ENCODE measurements at places on chromosomes 5 and 9. TPM values are rescaled to one million over a fixed set of nuclear protein-coding genes. Genes with fewer than 3 reads are reported as not detected.

Gene FBXL7
- not detected for total RNA-seq

Gene PHYHD1
- total RNA-seq, result 1.1 TPM

Gene AJM1
- total RNA-seq, result 11.2 TPM

Gene SPATA6L
- 0.78 TPM for total RNA-seq

Gene NXNL2
- not detected for total RNA-seq

Gene ATG12
- total RNA-seq, result 63.9 TPM

Gene BTNL3
- not detected for total RNA-seq

Gene SLC6A3
- not detected for total RNA-seq

Gene FLT4
- 0.47 TPM for total RNA-seq

Gene ECM2
- total RNA-seq, result not detected

Gene RMI1
- total RNA-seq, result 16.1 TPM

Gene CDX1
- total RNA-seq, result not detected

Gene PTPRD
- 3.7 TPM for total RNA-seq

Gene SH3TC2
- total RNA-seq, result not detected

Gene TMEM232
- 0.86 TPM for total RNA-seq

Gene ZNF366
- total RNA-seq, result not detected

Gene PCDHA2
- not detected for total RNA-seq

Gene KCTD16
- not detected for total RNA-seq

Gene VAV2
- 1.9 TPM for total RNA-seq

Gene ARHGEF39
- total RNA-seq, result 4.6 TPM

Gene PCDHA1
- not detected for total RNA-seq

Gene BTNL8
- total RNA-seq, result not detected

Gene RGS7BP
- not detected for total RNA-seq

Gene IL11RA
- total RNA-seq, result 16.8 TPM

Gene ANKRD34B
- not detected for total RNA-seq

Gene ANKRD31
- total RNA-seq, result not detected

Gene CORO2A
- total RNA-seq, result 0.95 TPM

Gene LURAP1L
- not detected for total RNA-seq

Gene LRRC70
- 0.95 TPM for total RNA-seq

Gene PAPPA
- total RNA-seq, result not detected

Gene NPR3
- 0.10 TPM for total RNA-seq

Gene GABRB2
- not detected for total RNA-seq

Gene PCDHGB6
- total RNA-seq, result 0.89 TPM

Gene TMED7
- total RNA-seq, result 61.6 TPM

Gene PFDN1
- 62.2 TPM for total RNA-seq

Gene EQTN
- total RNA-seq, result not detected

Gene SPATA9
- 1.9 TPM for total RNA-seq

Gene GPX3
- total RNA-seq, result not detected

Gene IL3
- 0.36 TPM for total RNA-seq

Gene GGTA1
- total RNA-seq, result not detected

Gene SPINK1
- total RNA-seq, result not detected

Gene PDE4D
- 80.5 TPM for total RNA-seq

Gene WWC1
- total RNA-seq, result not detected

Gene MAMDC4
- total RNA-seq, result 16.0 TPM

Gene GBA2
- 68.4 TPM for total RNA-seq

Gene SLC6A18
- total RNA-seq, result not detected

Gene SPATA31E1
- not detected for total RNA-seq

Gene KIF4B
- total RNA-seq, result not detected

Gene PLCXD3
- not detected for total RNA-seq

Gene SEMA5A
- not detected for total RNA-seq

Gene DND1
- total RNA-seq, result 7.8 TPM

Data from natural killer cell treated with Interleukin-12 subunit alpha and Interleukin-12 subunit beta and Interleukin-15 and Interleukin-18, amount 100 ng/mL, for 72 hours (primary cell).